ENCODE measurements at places on chromosomes 16 and 17.

GRCh38 chr16:88536510-88536909 lies 33.7 kb upstream of the ZC3H18 start:
- DNase-seq, result no peak

- DNase-seq, result no peak
These were observed 78.9 kb downstream of the CNGB1 start for GRCh38 chr16:57892041-57892440.

- DNase-seq, result no peak
These were observed 35.3 kb downstream of the NTN1 start for GRCh38 chr17:9056566-9056965.

DNA sequence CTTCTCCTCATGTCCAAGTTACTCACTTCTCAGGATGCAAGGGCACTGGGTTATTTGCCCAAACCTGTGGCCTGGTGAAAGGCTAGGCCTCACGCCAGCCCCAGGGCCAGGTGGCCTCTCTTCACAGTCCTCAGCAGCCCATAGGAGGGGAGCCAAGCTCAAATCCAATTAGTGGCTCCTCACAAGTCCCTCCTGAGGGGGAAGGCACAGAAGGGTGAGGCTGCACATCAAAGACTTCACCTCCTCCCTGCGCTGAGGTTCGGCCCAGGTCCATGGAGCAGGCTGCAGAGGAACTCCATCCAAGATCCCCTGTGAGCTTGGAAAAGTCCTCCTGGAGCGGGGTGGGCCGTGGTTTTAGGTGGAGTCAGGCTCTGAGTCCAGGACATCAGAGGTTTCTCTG lies 320.0 kb downstream of the FOXL1 start:
- DNase-seq, result no peak

GRCh38 chr16:8168016-8168415 lies 422.3 kb downstream of the TMEM114 start:
- DNase-seq, result no peak

DNA sequence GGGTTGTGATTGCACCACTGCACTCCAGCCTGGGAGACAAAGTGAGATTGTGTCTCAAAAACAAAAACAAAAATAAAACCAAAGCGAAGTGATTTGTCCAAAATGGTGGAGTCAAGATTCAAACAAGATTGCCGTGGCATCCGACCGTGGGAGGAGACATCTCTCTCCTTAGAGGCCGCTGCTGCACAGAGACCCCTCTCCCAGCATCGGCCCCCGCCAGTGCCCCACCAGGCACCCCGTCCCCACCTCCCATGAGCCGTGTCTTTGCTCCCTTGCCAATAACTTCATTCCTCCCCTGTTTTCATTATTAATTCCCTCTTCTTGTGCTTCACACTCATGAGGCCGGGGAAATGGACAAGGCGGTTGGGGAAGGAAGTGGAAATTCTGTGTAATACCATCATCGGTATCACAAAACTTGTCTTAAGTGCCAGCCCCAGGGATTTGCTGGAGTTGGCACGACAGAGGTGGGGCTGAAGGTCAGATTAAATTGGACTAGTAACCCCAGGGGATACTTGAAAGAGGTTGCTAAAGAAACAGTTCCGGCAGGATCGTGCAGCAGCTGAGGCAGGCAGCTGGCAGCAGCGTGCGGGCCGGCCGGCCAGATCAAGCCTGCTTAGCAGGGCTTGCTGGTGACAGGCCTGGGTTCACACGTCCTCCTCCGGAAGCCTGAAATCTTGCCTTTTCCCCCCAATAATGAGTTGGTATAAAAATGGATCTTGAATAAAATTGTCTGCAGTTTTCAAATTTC lies 66.8 kb downstream of the RTN4RL1 start:
- no peak for DNase-seq

DNA sequence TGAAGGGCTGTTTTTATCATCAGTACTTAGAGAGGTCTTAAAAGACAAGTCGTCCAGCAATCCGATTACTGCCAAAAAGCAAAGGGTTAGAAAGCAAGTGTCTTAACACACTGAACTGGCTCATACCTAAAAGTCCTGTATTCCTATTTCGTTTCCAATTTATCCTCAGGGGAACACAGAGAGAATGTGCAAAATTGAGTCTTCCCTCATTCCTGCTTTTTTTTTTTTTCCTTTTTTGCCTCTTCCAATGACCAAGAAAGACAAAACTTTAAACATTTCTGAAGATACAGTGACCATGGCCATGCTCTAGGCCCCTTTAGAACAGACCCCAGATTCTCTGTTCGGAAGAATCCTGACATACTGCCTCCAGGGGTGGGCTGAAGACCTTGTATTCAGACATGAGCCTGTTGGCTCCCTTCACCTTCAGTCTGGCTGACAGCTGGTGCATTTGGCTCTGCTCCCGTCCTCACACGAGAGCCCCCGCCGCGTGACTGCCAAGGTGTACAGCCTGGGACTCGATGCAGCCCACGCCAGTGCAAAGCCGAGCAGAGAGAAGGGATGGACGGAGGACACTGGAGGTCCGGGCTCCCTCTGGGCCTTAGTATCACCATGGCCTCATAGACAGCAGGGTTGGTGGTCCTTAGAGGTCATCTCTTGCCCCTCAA lies 47.0 kb downstream of the COTL1 start:
- DNase-seq, result no peak

DNA sequence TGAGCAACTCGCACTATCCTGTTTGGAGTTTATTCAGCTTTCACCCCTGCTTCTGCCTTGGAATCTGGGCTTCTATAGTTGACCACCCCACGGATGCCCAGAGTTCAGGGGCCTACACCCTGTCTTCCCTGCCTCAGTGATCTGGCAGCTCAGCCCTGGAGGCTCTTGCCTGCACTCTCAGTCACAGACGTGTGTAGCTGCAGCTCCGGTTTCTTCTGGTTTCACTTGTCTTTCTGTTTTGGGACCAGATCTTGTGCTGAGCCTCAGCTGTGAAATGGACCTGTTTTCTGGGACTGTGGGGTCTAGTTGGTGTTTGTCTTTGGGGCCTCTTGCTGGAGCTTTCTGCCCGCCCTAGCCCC lies 5.8 kb downstream of the GPT2 start:
- DNase-seq, result no peak

DNA sequence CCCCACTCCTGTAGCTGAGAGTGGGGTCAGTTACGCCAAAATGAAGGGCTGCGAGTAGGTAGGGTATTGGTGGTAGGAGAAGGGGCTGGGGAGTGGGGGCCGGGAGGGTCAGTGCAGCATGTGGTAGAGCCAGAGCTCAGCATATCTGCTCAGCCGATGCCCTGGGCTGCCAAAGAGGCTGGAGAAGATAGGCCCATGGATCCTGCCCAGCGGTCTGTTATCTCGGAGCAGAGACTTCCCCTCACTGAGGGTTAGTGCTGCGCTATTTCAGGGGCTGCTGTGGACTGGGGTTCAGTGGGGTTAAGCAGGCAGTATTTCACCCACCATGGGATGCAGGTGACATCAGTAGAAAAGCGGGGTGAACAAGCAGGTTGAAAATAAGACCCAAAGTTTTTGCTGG lies 19.7 kb downstream of the RHBDL3 start:
- no peak for DNase-seq

GRCh38 chr17:55722016-55722736 lies 488 bp downstream of the TMEM100 start:
- DNase-seq, result no peak

DNA sequence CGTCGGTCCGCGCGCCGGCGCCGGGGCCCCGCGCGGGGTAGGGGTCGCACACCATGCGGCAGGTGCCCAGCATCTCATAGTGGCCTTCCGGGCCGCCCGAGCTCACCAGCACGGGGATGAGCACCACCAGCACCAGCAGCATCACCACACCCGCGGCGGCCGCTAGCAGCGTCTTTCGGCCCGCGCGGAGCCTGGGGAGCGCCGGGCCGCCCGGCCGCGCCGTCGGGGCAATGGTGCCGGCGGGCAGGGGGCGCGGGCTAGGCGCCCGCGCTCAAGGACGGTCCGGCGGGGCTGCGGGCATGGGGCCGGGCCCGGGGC lies 237 bp downstream of the C1QL1 start:
- DNase-seq, result no peak

DNA sequence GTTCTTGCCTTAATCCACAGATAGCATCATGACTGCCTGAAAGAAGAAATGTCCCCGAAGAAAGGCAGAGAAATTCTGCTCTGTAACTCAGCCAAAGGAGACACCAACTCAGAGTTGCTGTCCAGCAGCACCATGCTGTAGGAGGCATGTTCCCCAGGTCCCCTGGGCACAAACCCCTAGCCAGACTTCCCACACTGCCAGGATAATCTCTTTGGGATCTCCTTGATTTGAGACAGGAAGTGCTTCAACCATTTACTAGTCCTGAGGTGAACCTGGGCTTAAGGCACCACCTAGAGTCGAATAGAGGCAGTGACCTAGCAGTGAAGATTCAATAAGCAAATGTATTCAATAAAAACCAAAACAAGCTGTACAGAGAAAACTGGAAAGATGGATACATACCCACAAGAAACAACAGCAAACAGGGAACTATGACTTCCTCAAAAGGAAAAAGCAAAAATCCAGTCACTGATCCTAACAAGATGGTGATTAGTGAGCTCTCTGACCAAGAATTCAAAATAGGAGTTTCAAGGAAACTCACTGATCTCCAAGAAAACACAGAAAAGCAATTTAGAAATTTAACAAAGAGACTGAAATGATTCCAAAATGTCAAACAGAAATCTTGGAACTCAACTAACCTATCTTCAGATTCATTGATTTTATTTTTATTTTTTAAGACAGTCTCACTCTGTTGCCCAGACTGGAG lies 5.7 kb downstream of the OR4D2 start:
- DNase-seq, result peak; percentile 18

- DNase-seq, result no peak
These were observed 47.6 kb upstream of the MGAT5B start for GRCh38 chr17:76820561-76820960.

GRCh38 chr16:57529391-57530103 lies 6.8 kb downstream of the CCDC102A start:
- no peak for DNase-seq

DNA sequence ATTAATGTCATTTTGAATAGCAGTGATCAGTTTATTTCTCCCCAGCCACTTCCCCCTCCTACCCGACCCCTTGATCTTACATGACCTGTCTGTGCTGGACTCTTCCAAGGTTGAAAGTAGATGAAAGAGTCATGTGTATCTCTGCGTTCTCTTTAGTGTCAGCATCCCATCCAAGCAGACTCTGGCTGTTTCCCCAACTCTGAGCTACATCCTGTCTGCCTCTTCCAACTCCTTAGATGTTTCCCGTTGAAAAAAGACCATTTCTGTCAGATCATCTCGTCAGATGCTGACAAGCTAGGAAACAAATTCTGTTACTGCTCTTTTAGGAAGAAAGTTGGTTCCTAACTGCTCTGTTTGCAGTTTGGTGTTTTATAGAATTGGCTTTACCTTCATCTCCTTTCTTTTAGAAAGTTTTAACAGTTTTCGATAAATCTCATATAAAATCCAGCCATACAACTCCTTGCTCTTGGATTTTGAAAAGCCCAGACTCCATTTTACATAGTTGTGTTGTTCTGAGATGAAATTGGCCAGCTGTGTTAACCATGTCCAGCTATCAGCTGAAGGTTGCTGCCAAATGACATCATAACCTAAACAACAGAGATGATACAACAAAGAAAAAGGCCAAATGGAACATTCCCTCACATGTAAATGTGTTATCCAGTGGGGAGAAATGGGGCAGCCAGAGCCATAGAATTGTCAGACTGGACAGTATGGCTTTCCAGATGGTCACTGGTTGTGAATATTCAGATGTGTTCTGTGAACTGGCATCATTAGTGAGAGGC lies 43.5 kb downstream of the CYB561 start:
- no peak for DNase-seq

GRCh38 chr17:18380471-18381157 lies 3.0 kb downstream of the EVPLL start:
- DNase-seq, result no peak

DNA sequence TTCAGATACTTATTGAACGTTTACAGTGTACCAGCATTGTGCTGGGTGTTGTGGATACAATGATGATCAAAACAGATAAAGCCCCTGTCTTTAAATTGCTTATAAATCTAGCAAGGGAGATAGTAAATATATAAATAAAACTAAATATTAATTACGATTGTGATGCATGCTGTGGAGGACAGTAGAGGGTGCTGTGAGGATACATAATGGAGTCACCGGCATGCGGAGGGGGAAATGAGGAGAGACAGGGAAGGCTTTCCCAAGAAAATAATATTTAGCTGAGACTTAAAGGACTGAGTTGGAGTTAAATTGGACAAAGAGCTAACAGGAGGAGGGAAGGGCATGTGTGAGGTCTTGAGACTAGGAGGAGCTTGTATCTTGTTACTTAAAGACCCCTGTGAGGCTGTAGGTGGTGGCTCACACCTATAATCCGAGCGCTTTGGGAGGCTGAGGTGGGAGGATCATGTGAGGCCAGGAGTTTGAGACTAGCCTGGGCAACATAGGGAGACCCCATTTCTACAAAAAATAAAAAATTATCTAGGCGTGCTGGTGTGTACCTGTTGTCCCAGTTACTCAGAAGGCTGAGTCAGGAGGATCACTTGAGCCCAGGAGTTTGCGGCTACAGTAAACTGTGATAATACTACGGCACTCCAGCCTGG lies 2.4 kb downstream of the DHRS7B start:
- DNase-seq, result no peak

DNA sequence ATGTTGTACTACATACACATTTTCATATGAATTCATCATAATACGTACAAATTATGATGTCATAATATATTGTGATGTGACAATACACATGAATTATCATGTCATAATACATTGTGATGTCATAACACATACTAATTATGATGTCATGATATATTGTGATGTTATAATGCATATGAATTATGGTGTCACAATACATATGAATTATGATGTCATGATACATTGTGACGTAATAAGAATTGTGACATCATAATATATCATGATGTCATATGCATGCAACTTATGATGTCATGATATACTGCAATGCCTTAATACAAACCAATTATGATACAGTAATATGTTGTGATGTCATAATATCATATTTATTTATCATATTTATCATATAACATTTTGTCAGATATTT lies 2074.3 kb downstream of the TP53TG3F start:
- no peak for DNase-seq

DNA sequence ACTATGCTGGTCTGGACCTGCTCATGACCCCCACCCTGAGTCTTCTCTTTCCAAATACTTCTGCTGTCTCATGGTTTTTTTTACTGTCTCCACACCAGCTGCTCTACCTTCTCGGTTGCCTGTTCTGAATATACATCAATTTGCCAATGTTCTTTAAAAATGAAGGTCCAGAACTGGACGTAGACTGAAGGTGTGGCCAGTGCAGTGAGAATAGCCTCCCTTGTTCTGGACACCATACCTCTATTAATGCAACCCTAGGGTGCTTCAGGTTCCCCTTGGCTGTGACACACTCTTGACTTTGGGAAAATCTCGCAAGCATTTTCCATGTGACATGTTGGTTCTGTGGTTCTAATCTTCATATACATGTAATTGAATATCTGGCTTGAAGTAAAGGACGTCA lies 15.3 kb upstream of the IL21R start:
- no peak for DNase-seq

GRCh38 chr17:81831957-81832607 lies 1.0 kb downstream of the MCRIP1 start:
- DNase-seq, result peak; percentile 41

- DNase-seq, result no peak
These were observed 70.0 kb upstream of the NKD1 start for GRCh38 chr16:50478075-50478772.

- no peak for DNase-seq
These were observed 2.4 kb downstream of the THRA start for GRCh38 chr17:40064971-40065768.

- no peak for DNase-seq
These were observed 41.8 kb downstream of the CCDC182 start for GRCh38 chr17:57703273-57703672.
